Left ventricle myocardium inferior (tissue), 1 donor: ENCODE measurements at places on chromosomes 3 and 15. TPM values are rescaled to one million over a fixed set of nuclear protein-coding genes. Genes with fewer than 3 reads are reported as not detected.

Gene REC114
- total RNA-seq, result 1.4 TPM

Gene HLTF
- total RNA-seq, result 27.4 TPM

Gene WWTR1
- total RNA-seq, result 39.1 TPM

Gene CHRNA7
- 0.60 TPM for total RNA-seq

Gene CIAO2A
- 71.0 TPM for total RNA-seq

Gene SPATA12
- not detected for total RNA-seq

Gene SCAANT1
- total RNA-seq, result not detected
